ENCODE measurements at places on chromosomes 6 and 20.

DNA sequence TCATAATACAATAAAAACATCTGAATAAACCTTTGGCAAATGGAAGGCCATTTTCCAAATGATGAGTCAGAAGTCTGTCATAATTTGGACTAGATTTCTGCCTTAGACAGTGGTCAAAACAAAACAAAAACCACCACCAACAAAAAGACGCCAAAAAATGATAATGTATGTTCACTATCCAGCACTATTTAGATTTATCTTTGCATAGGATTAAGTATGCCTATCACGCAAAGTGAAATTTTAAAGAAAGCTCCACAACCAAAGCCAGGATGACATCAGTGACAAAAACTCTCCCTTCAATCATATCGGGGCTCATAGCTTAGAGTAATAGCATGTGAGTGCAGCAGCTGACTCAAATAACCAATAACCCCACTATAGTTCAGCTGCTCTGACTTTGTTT, 201.9 kb downstream of the MOXD1 start:
- DNase-seq, result no peak

DNA sequence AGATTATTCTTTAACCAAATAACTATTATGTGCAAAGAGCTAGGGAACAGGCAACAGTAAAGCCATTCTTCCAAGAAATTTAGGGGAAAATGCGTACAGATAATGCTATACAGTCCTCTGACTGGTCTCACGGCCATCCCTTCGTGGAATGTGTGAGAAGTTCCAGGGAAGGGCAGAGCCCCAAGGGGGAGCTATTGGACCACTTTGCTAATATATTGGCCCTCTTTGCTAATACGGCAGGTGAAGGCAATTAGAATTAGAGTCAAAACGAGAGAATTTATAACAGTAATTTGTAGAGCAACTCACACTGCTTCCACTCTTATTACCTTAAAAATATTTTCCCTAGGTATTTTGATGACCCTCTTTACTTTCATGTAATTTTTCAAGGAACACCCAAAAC, 140.4 kb downstream of the IMPG1 start:
- DNase-seq, result no peak

- no peak for DNase-seq
These were observed 56.8 kb upstream of the TULP4 start for GRCh38 chr6:158255275-158255988.

- DNase-seq, result peak; percentile 23
These were observed 39.5 kb downstream of the ELOVL5 start for GRCh38 chr6:53309059-53309900.

DNA sequence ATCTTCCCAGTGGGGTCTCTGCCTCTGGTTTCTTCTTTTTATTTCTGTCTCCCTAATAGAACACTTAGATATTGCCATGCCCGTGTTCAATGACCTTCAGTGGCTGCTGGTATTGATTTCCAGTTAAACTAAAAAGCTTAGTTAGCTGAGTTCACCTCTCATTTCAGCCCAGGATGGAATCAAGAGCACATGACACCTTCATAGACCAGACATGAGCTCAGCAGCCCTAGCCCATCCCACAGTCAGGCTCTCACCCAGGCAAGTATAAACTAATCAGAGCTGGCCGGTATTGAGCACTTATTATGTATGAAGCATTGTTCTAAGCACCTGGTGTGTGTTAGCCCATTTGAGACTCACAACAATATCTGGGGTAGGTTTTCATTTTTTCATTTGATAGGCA, 33.7 kb upstream of the PLEKHG1 start:
- no peak for DNase-seq

- DNase-seq, result no peak
These were observed 30.5 kb downstream of the FOXO3 start for GRCh38 chr6:108591040-108591816.

DNA sequence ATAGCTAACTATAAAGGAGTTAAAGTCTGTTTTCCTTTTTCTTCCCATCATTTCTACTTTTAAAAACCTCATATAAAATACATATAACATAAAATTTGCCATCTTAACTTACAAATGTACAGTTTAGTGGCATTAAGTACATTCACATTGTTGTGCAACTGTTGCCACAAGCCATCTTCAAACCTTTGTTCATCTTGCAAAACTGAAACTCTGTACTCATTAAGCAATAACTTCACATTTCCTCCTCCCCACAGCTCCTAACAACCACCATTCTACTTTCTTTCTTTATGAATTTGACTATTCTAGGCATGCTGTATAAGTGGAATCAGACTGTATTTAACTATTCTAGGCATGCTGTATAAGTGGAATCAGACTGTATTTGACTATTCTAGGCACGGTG, 4.5 kb downstream of the CCDC170 start:
- DNase-seq, result no peak

DNA sequence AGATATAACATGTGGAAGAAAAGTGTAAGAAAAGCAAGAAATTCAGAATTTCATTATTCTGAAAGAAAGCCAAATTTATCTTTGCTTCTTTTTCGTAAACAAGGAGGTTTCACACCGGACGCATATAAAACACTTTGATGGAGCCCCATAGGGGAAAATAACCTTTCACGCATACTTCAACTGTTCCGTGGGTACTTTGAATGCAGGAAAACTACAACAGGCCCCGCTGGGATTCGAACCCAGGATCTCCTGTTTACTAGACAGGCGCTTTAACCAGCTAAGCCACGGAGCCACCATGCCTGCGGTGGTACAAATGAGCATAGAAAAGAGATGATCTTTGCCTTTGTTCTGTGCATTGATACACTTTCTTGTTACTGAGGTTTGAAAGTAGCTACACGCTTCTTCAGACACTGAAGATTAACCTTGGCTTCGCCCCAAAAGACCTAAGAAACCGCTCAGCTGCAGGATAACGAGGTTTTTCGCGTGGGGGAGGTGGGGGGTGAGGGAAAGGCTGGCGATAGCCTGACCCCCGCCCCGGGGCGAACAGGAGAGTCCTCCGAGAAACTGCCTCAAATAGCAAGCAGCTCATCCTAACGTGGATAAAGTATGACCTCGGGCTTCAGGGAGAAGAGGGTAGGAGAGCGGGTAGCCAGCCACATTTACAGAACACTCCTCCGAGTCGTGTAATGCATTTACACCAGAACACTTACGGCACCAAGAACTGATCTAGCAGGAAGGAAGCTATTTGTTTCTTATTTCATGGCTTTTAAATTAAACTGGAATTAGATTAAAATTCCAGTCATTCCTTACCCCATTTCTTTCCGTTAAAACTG, 5.3 kb upstream of the HMGN4 start:
- DNase-seq, result peak; percentile 94

Data from naive thymus-derived CD4-positive, alpha-beta T cell (primary cell).